ENCODE measurements at places on chromosomes 1 and 21. TPM values are rescaled to one million over a fixed set of nuclear protein-coding genes. Genes with fewer than 3 reads are reported as not detected.

Gene GBP7
- total RNA-seq, result not detected

Gene MARK1
- 6.5 TPM for total RNA-seq

Gene LPAR3
- total RNA-seq, result 8.3 TPM

Gene HSPB7
- total RNA-seq, result 2.4 TPM

Gene HLX
- total RNA-seq, result 20.9 TPM

Gene EPHB2
- 8.5 TPM for total RNA-seq

Gene TMOD4
- 0.83 TPM for total RNA-seq

- no peaks in the 10 kb centered on the region for H3K4me1 ChIP-seq
- DNase-seq, result no peak
- H3K4me3 ChIP-seq, result no peak overlapping the region
- no peaks in the 10 kb centered on the region for H3K27me3 ChIP-seq
- no peak overlapping the region for H3K27ac ChIP-seq
These were observed 92.2 kb downstream of the LTN1 start for GRCh38 chr21:28900481-28900880.

DNA sequence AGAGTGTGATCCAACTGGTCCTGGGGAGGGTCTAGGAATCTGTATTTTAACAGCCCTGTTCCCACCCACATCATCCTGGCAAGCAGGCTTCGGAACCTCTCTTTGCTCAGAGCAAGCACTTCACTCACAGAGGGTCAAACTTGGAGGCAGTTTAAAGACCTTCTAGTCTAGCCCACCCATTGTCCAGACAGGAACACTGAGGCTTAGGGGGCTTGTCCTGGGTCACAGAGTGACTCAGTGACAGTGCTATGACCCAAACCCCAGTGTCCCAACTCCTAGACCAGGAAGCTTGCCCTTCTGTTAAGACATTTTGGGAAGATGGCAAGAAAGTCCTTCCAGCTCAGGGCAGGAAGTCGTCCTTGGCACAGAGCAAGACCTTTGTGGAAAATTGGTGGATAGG lies 36.5 kb downstream of the FBXO2 start:
- H3K27ac ChIP-seq, result no peak overlapping the region
- H3K4me1 ChIP-seq, result no peaks in the 10 kb centered on the region
- H3K36me3 ChIP-seq, result no peaks in the 10 kb centered on the region
- no peak overlapping the region for H3K4me3 ChIP-seq
- DNase-seq, result no peak

- H3K4me1 ChIP-seq, result no peaks in the 10 kb centered on the region
- no peak overlapping the region for H3K4me3 ChIP-seq
- no peak overlapping the region for H3K27ac ChIP-seq
- no peaks in the 10 kb centered on the region for H3K27me3 ChIP-seq
These were observed 33.3 kb upstream of the DUSP10 start for GRCh38 chr1:221775206-221775605.

DNA sequence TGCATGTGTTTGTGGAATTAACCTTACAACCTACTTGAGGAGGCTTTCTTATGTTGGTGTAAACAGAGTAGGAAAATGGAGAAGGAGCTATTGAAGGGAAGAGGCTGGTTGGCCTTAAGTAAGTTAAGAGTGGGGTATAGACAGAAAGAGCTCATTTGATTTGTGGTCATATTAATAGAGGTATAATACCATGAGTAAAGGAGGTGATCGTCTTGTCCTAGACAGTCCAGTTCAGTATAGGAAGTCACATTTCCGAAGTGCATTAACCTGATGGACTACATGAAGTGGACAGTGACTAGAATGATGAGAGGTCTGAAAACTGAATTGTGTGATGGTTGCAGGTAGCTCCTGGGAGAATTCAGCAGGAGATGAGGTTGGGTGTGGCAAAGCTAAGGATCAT lies 215.4 kb upstream of the ZC3H12A start:
- DNase-seq, result no peak
- H3K36me3 ChIP-seq, result no peaks in the 10 kb centered on the region
- H3K4me1 ChIP-seq, result no peaks in the 10 kb centered on the region
- no peak overlapping the region for H3K4me3 ChIP-seq
- no peaks in the 10 kb centered on the region for H3K27me3 ChIP-seq

DNA sequence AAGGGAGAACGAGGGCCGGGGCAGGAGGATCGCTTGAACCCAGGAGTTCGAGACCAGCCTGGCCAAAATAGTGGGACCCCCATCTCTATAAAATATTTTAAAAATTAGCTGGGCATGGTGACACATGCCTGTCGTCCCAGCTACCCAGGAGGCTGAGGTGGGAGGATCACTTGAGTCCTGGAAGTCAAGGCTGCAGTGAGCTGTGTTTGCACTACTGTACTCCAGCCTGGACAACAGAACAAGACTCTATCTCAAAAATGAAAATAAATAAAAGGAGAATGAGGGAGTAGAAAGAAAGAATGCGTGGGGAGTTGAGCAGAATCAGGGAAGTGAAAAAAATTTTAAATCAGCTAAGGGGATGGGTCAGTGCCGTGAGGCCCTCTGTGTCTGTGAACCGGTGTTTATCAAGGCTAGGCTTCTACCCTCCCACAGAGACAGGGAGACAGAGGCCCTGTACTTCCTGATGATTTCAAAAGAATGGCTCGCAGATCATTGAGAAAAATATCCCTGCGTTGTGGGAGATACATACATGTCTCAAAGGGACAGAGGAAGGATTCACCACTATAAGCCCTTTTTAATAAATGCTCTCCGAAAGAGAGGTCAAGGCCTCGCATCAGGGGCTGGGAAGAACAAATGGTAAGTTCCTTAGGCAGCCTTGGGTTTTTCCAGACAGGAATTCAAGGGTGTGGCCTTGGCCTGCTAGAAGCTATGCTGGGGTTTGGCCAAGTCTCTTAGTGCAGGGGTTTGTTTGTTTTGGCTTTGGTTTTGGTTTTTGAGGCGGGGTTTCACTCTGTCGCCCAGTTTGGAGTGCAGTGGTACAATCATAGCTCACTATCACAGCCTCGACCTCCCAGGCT lies 20.7 kb downstream of the IL10RB start:
- peak; percentile 57 for DNase-seq
- H3K36me3 ChIP-seq, result peaks cover 18% of the 10 kb centered on the region
- peak overlapping the region; percentile 61 for H3K27ac ChIP-seq
- H3K4me1 ChIP-seq, result no peaks in the 10 kb centered on the region
- H3K27me3 ChIP-seq, result no peaks in the 10 kb centered on the region
- H3K4me3 ChIP-seq, result no peak overlapping the region

GRCh38 chr1:17045150-17045549 lies 8.7 kb downstream of the SDHB start:
- no peak for DNase-seq
- H3K27me3 ChIP-seq, result no peaks in the 10 kb centered on the region
- H3K36me3 ChIP-seq, result peaks cover 8% of the 10 kb centered on the region
- H3K27ac ChIP-seq, result no peak overlapping the region

- peaks cover 41% of the 10 kb centered on the region for H3K36me3 ChIP-seq
- H3K27me3 ChIP-seq, result no peaks in the 10 kb centered on the region
- H3K4me1 ChIP-seq, result no peaks in the 10 kb centered on the region
- no peak overlapping the region for H3K4me3 ChIP-seq
- H3K27ac ChIP-seq, result no peak overlapping the region
- DNase-seq, result no peak
These were observed 16.2 kb upstream of the ATP13A2 start for GRCh38 chr1:17027900-17028299.

DNA sequence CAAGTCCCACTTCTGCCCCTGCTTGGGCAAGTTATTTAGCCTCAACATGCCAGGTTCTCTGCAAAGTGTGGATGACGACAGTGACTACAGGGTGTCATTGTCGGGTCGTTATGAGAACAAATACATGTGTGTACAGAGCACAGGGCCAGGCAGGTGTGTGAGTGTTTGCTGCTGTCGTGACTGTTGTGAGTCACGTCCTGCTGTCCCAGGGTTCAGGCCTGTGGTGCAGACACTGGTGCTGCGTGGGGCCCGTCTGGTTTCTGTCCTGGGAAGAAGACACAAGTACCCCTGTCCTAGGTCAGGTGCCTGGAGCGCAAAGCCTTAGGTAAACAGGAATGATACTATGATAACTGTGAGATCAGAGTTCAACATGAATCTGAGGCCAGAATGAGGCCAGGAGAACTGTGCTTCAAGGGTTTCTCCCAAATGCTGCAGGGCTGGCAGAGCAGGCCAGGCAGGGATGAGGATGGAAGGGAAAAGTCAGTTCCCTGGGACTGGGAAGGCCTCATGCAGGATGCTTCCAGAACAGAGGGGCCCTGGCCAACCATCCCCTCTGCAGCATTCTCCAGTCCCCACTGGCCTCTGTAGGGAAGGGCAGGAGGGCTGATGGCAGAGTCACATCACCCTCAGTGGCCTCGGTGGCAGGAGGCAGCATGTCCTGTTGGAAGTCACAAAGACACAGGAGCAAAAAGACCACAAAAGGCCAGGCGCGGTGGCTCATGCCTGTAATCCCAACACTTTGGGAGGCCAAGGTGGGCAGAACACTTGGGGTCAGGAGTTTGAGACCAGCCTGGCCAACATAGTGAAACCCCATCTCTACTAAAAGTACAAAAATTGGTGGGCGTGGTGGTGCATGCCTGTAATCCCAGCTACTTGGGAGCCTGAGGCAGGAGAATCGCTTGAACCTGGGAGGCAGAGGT lies 15.7 kb downstream of the GPR157 start:
- no peak overlapping the region for H3K4me3 ChIP-seq
- H3K27ac ChIP-seq, result no peak overlapping the region
- H3K36me3 ChIP-seq, result peaks cover 25% of the 10 kb centered on the region
- no peaks in the 10 kb centered on the region for H3K27me3 ChIP-seq

- no peaks in the 10 kb centered on the region for H3K27me3 ChIP-seq
- no peak overlapping the region for H3K4me3 ChIP-seq
- H3K36me3 ChIP-seq, result no peaks in the 10 kb centered on the region
- no peak for DNase-seq
- H3K27ac ChIP-seq, result no peak overlapping the region
These were observed 169.0 kb downstream of the LBR start for GRCh38 chr1:225258811-225259210.

DNA sequence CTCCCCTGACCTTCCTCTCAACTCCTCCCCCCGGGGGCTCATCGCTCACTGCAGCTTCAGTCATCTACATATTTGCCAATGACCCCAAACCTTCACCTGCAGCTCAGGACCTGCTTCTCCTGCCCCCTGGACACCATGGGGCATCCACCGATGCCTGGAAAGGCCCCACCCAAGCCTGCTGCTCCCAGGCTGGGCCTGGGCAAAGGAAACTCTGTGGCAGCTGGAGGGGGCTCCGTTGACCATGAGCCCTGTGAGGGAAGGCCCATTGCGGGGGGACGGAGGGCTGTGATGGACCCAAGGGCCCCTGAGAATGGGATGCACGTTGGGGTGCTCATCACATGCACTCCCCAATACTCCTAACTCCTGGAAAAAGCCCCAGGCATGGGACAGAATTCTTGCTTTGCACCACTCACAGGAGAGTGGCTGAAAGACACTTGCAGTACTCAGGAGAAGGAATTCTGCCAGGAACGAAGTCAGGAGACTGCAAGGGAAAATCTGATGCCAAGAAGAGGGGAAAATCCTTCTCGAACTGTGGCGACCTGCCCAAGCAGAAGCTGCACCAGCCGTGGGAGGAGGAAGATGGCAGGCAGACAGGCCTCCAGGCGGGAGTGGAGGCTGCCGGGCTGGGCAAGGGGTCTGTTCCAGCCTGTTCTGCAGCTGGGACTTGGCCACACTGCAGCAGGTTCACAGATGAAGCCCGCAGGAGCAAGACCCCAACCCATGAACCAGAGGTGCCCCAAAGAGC lies 18.4 kb downstream of the MATN1 start:
- H3K4me1 ChIP-seq, result no peaks in the 10 kb centered on the region
- H3K27me3 ChIP-seq, result no peaks in the 10 kb centered on the region
- H3K4me3 ChIP-seq, result no peak overlapping the region
- no peak for DNase-seq
- H3K27ac ChIP-seq, result no peak overlapping the region

DNA sequence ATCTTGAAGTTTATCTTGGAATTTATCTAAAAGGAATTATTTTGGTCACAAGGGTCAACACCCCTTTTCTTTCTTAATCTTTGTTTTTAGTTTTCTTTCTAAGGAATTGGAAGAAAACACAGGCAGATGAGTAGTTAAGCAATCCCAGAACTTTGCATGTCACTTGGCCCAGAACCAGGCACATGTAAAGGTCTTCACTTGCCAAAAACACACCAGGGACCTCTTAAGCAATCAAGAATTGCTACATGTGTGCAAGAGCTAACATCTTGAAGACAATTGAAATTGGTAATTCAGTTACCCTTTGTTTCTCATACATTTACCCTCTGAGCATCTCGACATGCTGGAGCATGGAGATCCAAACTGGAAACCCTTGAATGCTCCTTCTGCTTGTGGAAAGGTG lies 114.2 kb downstream of the ZC3H11B start:
- no peak overlapping the region for H3K4me3 ChIP-seq
- DNase-seq, result peak; percentile 30
- no peaks in the 10 kb centered on the region for H3K27me3 ChIP-seq

GRCh38 chr1:182633657-182634281 lies 29.6 kb upstream of the RGS16 start:
- H3K36me3 ChIP-seq, result no peaks in the 10 kb centered on the region
- no peak for DNase-seq
- no peak overlapping the region for H3K27ac ChIP-seq
- H3K4me1 ChIP-seq, result peaks cover 6% of the 10 kb centered on the region
- no peaks in the 10 kb centered on the region for H3K27me3 ChIP-seq

DNA sequence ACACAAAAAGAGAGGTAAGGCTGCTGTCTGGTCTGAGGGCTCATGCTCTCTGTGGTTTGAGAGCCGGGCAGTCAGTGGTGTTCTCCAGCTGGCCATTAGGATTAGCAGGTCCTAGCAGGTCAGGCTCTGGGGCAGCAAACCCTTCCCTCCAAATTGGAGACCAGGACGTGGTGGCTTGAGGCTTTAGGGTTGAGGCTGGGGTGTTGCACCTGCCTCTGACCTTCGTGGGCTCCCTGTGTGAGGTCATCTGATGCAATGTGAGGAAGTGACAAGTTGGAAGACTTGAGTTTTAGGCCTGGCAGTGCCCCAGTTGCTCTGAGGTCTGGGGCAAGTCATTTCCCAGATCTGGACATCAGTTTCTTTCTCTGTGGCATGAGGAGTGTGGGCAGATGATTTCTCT lies 24.4 kb downstream of the SZRD1 start:
- no peaks in the 10 kb centered on the region for H3K27me3 ChIP-seq
- peaks cover 33% of the 10 kb centered on the region for H3K4me1 ChIP-seq
- H3K36me3 ChIP-seq, result no peaks in the 10 kb centered on the region
- no peak for DNase-seq

- H3K4me1 ChIP-seq, result peaks cover 3% of the 10 kb centered on the region
- no peaks in the 10 kb centered on the region for H3K36me3 ChIP-seq
- H3K27me3 ChIP-seq, result no peaks in the 10 kb centered on the region
These were observed 403.7 kb downstream of the SIPA1L2 start for GRCh38 chr1:232226197-232226712.

GRCh38 chr1:31712630-31713029 lies 8.8 kb upstream of the COL16A1 start:
- no peak overlapping the region for H3K4me3 ChIP-seq
- DNase-seq, result peak; percentile 67
- H3K27me3 ChIP-seq, result no peaks in the 10 kb centered on the region
- H3K4me1 ChIP-seq, result peaks cover 38% of the 10 kb centered on the region
- no peaks in the 10 kb centered on the region for H3K36me3 ChIP-seq

- H3K4me3 ChIP-seq, result no peak overlapping the region
- no peak for DNase-seq
- H3K36me3 ChIP-seq, result no peaks in the 10 kb centered on the region
- no peak overlapping the region for H3K27ac ChIP-seq
- no peaks in the 10 kb centered on the region for H3K27me3 ChIP-seq
These were observed 394.5 kb downstream of the ADGRL2 start for GRCh38 chr1:82195245-82195644.

- H3K27me3 ChIP-seq, result no peaks in the 10 kb centered on the region
- H3K36me3 ChIP-seq, result peaks cover 9% of the 10 kb centered on the region
- no peak for DNase-seq
- peak overlapping the region; percentile 33 for H3K27ac ChIP-seq
- H3K4me1 ChIP-seq, result no peaks in the 10 kb centered on the region
These were observed 62.1 kb downstream of the PIK3R3 start for GRCh38 chr1:46070164-46070814.

- no peak for DNase-seq
- H3K4me3 ChIP-seq, result no peak overlapping the region
- H3K36me3 ChIP-seq, result no peaks in the 10 kb centered on the region
- H3K4me1 ChIP-seq, result peaks cover 12% of the 10 kb centered on the region
- H3K27me3 ChIP-seq, result no peaks in the 10 kb centered on the region
These were observed 29.8 kb upstream of the KIF21B start for GRCh38 chr1:201053155-201053860.

All from lung (tissue), 17 donors.